ENCODE measurements at places on chromosomes 6 and 20.
A peak's percentile ranks its signal among the peaks of the same experiment; 100 is the strongest.

GRCh38 chr20:19138758-19139157 lies 73.7 kb upstream of the SLC24A3 start:
- DNase-seq: no peak

DNA sequence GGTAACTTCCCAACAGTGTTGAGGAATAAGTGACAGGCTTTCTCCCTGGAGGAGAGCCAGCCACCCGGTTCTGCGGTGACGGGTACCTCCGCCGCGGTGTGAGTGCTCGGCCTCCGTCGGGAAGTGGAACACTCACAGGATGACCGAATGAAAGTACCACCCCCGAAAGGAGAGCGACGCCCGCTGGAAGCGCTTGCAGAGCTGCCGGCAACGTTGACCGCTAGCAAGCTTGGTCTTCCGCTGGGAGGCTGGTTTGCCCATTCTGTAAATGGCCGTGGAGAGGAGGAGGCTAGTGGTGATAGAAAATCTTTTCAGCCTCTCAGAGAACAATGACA lies 614 bp upstream of the TMEM242 start:
- peak; percentile 20 for DNase-seq

DNA sequence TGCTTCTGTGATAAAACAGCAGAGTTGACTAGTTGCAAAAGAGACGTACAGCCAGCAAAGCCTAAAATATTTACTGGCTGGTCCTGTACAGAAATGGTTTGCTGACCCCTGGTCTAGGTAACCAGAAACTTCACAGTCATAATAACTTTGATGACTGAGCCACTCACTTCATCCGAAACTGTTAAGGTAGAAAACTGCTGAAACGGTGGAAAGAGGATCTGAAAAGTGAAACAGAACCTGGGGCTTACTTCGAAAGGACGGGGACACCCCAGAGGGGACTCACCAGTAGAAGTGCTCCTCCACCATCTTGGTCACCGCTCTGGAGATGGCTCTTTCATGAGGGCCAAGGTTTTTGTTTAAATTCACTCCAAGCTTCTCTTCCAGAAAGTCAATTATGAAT lies 16.4 kb downstream of the FAXC start:
- no peak for DNase-seq

GRCh38 chr6:135183532-135184440 lies 2.7 kb downstream of the MYB start:
- peak; percentile 41 for DNase-seq

GRCh38 chr6:11266926-11267325 lies 34.5 kb upstream of the NEDD9 start:
- DNase-seq: no peak

DNA sequence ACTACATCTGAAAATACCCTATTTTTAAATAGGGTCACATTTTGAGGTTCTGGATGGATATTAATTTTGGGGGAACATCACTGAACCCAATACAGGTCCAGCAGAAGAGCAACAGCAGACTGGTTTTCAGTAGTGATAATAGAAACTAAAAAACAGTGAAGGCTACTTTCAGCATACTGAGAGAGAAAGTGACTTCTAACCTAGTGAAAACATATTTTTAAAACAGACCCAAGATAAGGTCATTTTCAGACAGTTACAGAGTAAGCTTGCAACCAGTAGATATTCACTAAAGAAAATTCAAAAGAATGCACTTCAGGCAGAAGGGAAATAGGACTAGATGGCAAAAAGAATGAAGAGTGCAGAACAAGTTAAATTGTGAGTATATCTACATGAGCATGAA lies 42.0 kb upstream of the TMEM244 start:
- no peak for DNase-seq

DNA sequence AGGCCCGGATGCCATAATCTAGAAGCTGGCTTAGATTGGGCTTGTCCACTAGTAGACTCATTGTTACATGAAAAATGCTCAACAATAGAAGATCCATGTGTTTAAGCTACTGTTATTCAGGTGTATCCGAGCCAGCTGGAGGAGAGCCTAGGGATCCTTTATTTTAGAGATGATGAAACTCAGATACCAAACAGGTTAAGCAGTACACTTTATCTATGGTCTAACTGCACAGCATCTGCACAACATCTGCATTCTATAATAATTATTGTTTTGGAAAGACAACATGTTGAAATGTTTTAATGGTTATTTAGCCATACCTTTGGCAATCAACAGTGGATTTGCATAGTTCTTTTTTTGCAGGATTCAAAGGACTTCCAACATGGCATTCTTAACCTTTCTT lies 134.1 kb downstream of the RFPL4B start:
- no peak for DNase-seq

GRCh38 chr20:53949319-53949839 lies 121.0 kb downstream of the BCAS1 start:
- DNase-seq: no peak

GRCh38 chr20:50930139-50930975 lies 880 bp downstream of the ADNP start:
- DNase-seq: no peak
